Cardiac muscle cell (in vitro differentiated cells and primary cell): ENCODE measurements at places on chromosomes 7 and 10. TPM values are rescaled to one million over a fixed set of nuclear protein-coding genes. Genes with fewer than 3 reads are reported as not detected.

EPDR1 gene
- 51.9 and 78.6 TPM in 2 replicates for total RNA-seq

CYP3A7 gene
- total RNA-seq: not detected in 2 replicates

CELF2 gene
- 51.3 and 82.7 TPM in 2 replicates for total RNA-seq

GIMAP2 gene
- not detected in 2 replicates for total RNA-seq

CYP3A4 gene
- total RNA-seq: not detected in 2 replicates

PALD1 gene
- total RNA-seq: 11.1 and 19.1 TPM in 2 replicates

ITPRID1 gene
- total RNA-seq: not detected in 2 replicates

MYO1G gene
- 0.21 and 0.25 TPM in 2 replicates for total RNA-seq

C10orf62 gene
- total RNA-seq: 0.25 and 0.30 TPM in 2 replicates

CNPY1 gene
- total RNA-seq: 0.15 TPM in 1 of 2 replicates, not detected in the other

DRGX gene
- total RNA-seq: not detected in 2 replicates

ZNF239 gene
- 2.5 and 6.1 TPM in 2 replicates for total RNA-seq

TMEM176A gene
- total RNA-seq: 18.2 and 19.1 TPM in 2 replicates

CPA2 gene
- total RNA-seq: 0.71 and 1.9 TPM in 2 replicates

MCM10 gene
- 3.9 and 4.8 TPM in 2 replicates for total RNA-seq
